ENCODE measurements at places on chromosomes 5 and 9. TPM values are rescaled to one million over a fixed set of nuclear protein-coding genes. Genes with fewer than 3 reads are reported as not detected.
A peak's percentile ranks its signal among the peaks of the same experiment; 100 is the strongest.

Gene CYLC2
- not detected for total RNA-seq

DNA sequence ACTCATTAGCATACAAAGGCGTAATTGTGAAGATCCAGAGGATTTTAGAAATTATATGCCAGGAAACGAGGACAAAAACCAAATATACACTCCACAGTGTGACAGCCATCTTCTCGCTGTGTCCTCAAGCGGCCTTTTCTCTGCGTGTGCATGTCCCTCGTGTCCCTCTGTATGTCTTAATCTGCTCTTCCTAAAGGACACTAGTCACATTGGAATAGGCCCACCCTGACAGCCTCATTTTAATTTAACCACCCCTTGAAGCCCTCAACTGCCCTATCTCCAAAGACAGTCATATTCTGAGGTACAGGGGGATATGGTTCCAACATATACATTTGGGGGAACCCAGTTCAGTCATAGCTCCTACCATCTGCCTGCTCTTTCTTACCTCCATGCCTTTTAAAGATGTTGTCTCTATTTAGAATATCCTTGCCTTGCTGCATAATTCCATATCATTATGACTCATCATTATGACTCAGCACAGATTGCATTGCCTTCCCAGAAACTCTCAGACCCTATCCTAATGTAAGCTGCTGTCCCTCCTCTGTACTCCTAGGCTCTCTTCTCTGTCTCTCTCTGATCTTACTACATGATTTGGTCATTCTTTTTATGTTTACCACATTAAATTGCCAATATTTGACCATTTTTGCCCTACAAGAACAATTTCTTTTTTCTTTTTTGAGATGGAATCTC is 210.9 kb downstream of the AOPEP start:
- no peaks in the 10 kb centered on the region for H3K4me1 ChIP-seq
- no peaks in the 10 kb centered on the region for H3K27me3 ChIP-seq
- no peak for DNase-seq
- H3K27ac ChIP-seq = no peak overlapping the region

Gene HAVCR1
- not detected for total RNA-seq

DNA sequence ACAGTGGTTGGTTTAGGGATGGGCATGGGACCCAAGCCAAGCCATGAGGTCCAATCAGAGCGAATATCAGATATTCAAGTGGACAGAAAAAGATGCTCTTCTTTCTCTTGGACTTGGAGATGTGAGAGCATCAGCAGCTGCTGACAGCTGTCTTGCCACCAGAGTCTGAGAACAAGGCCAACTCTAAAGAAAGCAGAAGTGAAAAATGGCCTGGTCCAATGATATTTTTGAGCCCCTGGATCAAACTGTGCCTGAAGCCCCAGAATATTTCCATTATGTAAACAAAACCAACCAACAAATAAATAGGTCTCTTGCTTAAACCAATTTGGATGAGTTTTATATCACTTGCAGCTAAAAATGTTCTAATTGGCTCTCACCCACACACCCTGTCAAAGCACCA is 30.7 kb upstream of the JADE2 start:
- H3K27ac ChIP-seq = no peak overlapping the region
- no peak overlapping the region for H3K4me3 ChIP-seq
- no peak for DNase-seq
- H3K36me3 ChIP-seq = no peaks in the 10 kb centered on the region
- H3K4me1 ChIP-seq = no peaks in the 10 kb centered on the region

Gene FSTL4
- total RNA-seq = 6.1 TPM

DNA sequence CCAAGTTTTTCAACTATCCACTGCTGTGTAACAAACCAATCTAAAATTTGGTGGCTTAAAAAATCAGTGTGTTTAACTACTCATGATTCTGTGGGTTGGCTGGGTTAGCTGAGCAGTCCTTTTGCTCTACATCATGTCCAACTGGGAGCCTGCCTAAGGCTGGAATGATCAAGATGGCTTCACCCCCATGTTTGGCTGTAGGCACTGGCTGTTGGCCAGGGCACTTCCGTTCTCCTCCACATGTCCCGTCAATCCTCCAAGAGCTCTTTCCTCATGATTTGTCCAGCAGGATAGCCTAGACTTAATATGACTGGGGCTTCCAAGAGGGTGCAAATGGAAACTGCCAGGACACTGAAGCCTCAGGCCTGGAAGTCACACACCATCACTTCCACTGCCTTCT is 17.0 kb upstream of the TSSK1B start:
- no peak overlapping the region for H3K4me3 ChIP-seq
- no peaks in the 10 kb centered on the region for H3K4me1 ChIP-seq
- no peak for DNase-seq
- H3K27ac ChIP-seq = no peak overlapping the region
- H3K27me3 ChIP-seq = no peaks in the 10 kb centered on the region

Gene STC2
- 53.1 TPM for total RNA-seq

DNA sequence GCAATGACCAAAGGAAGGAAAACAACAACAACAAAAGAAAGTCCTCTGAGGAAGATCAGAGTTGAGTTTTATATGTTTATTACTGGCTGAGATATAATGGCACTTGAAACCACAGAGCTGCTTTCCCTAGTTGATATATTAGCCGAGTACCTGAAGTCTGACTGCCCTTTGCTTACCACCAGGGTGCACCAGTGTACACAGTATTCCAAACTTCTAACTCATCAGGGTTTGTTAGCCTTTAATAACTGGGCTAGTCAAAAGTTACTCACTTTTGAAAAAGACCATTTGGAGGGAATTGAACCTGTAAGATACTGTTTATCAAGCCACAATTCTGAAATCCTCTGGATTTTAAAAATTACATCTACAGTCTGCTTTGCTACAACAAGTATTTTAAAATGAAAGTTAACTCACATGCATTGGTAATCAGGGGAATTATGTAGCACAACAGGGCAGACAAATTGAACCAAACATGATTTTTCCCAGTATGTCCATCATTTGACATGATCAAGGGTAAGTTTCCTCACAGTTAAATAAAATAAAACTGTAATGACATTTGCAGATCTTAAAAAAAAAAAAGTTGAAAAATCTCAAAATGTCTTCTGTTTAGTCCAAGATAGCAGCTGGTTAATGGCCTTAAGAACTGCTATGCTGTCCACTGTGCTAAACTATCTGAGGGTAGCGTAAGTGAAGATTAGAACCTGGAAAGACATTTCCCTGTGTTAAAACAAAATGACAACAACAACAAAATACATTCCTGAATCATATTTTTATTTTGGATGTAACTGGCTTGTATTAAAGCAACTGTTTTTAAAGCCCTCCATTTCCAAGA is 57.3 kb upstream of the C6 start:
- H3K27me3 ChIP-seq = no peaks in the 10 kb centered on the region
- H3K4me3 ChIP-seq = no peak overlapping the region
- H3K27ac ChIP-seq = no peak overlapping the region
- H3K36me3 ChIP-seq = no peaks in the 10 kb centered on the region

DNA sequence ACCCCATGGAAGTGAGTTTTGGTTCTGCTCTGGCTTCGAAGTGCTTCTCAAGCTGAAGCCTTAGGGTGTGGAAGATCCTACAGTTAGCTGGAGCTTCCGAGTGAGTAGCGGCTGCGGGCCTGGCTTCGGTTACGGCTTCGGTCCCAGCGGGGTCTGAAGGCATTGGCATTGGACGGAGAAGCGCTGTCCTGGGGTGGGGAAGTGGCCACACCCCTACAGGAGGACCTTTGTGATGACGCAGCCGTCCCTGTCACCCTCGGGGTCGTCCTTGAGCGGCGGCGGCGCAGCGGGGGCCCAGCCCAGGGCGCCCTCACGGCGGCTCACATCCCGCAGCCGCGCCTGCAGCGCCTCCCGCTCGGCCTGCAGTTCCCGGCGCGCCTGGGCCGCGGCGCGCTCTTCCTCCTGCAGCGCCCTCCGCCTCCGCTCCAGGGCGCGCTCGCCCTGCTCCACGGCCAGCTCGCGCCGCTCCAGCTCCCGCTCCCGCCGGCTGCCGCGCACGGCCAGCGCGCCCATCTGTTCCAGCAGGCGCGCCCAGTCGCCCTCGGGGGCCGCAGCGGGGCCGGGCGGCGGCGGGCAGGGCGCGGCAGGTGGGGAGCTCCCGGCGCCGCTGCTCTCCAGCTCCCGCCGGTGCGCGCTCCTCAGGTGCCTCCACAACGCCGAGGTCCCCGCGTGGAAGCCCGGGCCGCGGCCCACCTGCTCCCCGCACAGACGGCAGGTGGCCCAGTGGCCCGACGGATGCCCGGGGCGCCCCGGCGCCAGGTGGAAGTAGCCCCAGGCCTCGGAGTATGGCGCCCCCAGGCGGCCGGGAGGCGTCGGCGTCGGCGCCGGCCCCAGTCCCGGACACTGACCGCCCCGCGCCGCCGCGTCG is 9.9 kb downstream of the ZBED3 start:
- peak overlapping the region; percentile 64 for H3K4me3 ChIP-seq
- peak; percentile 94 for DNase-seq
- no peak overlapping the region for H3K27ac ChIP-seq
- no peaks in the 10 kb centered on the region for H3K36me3 ChIP-seq
- no peaks in the 10 kb centered on the region for H3K4me1 ChIP-seq
- H3K27me3 ChIP-seq = no peaks in the 10 kb centered on the region

- no peaks in the 10 kb centered on the region for H3K27me3 ChIP-seq
- no peak overlapping the region for H3K4me3 ChIP-seq
- no peak for DNase-seq
- H3K27ac ChIP-seq = no peak overlapping the region
- H3K36me3 ChIP-seq = no peaks in the 10 kb centered on the region
Observed at GRCh38 chr5:4005335-4005734, 409.7 kb downstream of the IRX1 start.

DNA sequence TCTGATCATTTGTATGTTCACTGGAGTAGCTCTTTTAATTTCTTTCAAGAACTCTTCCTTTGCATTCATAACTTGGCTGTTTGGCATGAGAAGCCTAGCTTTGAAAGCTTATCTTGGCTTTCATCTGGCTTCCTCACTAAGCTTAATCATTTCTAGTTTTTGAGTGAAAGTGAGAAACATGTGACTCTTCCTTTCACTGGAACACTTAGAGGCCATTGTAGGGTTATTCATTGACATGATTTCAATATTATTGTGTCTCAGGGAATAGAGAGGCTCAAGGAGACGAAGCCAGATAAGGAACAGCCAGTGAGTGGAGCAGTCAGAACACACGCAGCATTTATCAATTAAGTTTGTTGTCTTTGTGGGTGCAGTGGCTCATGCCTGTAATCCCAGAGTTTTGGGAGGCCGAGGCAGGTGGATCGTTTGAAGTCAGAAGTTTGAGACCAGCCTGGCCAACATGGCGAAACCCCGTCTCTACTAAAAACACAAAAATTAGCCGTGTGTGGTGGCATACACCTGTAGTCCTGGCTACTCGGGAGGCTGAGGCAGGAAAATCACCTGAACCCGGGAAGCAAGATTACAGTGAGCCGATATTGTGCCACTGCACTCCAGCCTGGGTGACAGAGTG is 98.3 kb downstream of the UGCG start:
- no peaks in the 10 kb centered on the region for H3K27me3 ChIP-seq
- no peak for DNase-seq
- H3K36me3 ChIP-seq = no peaks in the 10 kb centered on the region
- H3K27ac ChIP-seq = no peak overlapping the region
- no peaks in the 10 kb centered on the region for H3K4me1 ChIP-seq

DNA sequence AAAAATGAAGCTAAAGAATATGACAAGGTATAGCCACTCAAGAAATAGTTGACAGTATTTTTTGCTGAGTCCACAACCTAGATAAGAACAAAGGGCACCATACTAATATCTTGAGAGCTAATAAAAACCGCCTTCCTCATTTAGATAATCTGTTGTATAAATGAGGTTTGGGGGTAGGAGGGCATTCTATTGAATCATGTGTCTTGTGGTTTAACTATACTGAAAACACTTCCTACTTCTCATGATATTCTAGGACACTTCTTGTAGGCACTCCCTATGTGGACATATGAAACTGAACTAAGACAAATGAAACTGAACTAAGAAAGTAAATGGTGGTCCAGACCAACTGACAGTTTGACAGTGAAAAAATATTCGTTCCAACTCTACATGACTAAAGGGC is 1268.5 kb upstream of the C9orf72 start:
- DNase-seq = no peak
- H3K4me1 ChIP-seq = no peaks in the 10 kb centered on the region
- no peaks in the 10 kb centered on the region for H3K27me3 ChIP-seq
- H3K4me3 ChIP-seq = no peak overlapping the region
- no peaks in the 10 kb centered on the region for H3K36me3 ChIP-seq
- no peak overlapping the region for H3K27ac ChIP-seq

GRCh38 chr5:179606071-179606909 is 17.2 kb downstream of the HNRNPH1 start:
- H3K27ac ChIP-seq = no peak overlapping the region
- H3K36me3 ChIP-seq = peaks cover 72% of the 10 kb centered on the region
- H3K4me3 ChIP-seq = no peak overlapping the region
- no peaks in the 10 kb centered on the region for H3K4me1 ChIP-seq

DNA sequence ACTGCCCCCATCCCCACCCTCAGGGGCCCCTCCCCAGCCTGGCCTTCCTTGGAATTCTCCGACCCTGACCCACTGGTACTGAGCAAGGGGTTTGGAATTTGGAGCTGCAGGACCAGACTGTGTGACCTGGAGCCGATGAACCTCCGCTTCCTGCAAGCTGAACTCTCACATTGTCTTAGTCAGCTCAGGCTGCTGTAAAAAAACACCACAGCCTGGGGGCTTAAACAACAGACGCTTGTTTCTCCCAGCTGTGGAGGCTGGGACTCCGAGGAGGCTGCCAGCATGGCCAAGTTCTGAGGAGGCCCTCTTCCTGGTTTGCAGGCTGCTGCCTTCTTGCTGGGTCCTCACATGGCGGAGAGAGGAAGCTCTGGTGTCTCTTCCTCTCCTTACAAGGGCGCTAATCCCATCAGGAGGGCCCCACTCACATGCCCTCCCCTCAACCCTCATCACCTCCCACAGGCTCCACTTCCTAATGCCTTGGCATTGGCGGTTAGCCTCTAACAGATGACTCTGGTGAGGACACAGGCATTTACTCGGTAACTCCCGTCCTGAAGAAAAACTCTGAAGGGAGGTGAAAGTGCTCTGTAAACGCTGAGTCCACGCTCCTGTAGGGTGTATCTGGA is 42.4 kb downstream of the C5orf15 start:
- H3K36me3 ChIP-seq = no peaks in the 10 kb centered on the region
- H3K4me3 ChIP-seq = no peak overlapping the region
- H3K4me1 ChIP-seq = no peaks in the 10 kb centered on the region
- no peak overlapping the region for H3K27ac ChIP-seq
- H3K27me3 ChIP-seq = no peaks in the 10 kb centered on the region

Gene PIP5K1B
- 6.1 TPM for total RNA-seq

- no peak overlapping the region for H3K27ac ChIP-seq
- H3K4me3 ChIP-seq = no peak overlapping the region
- no peaks in the 10 kb centered on the region for H3K27me3 ChIP-seq
- no peak for DNase-seq
- H3K36me3 ChIP-seq = no peaks in the 10 kb centered on the region
- no peaks in the 10 kb centered on the region for H3K4me1 ChIP-seq
Observed at GRCh38 chr9:70574151-70574837, 159.8 kb upstream of the KLF9 start.

DNA sequence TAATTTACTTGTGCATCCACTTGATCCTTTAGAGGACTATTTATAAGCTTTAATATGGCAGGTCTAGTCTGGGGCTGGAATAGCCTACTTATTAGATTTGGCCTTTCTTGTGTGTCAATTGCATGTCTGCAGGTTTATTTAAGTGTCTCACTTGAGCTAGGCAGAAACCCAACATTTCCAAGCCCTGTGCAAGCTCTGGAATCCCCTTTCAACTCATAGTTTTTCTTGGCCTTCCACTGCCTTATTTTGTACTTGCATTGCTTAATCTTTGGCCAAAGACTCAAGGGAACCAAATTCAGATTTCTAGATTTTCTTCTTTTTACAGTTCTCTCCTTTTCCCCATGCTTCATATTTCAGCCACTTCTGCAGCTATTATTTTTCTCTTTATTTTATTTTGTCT is 102.4 kb upstream of the RFX3 start:
- H3K4me3 ChIP-seq = no peak overlapping the region
- H3K4me1 ChIP-seq = no peaks in the 10 kb centered on the region
- no peaks in the 10 kb centered on the region for H3K36me3 ChIP-seq
- no peaks in the 10 kb centered on the region for H3K27me3 ChIP-seq
- H3K27ac ChIP-seq = no peak overlapping the region
